ENCODE measurements at places on chromosomes 4 and X.

DNA sequence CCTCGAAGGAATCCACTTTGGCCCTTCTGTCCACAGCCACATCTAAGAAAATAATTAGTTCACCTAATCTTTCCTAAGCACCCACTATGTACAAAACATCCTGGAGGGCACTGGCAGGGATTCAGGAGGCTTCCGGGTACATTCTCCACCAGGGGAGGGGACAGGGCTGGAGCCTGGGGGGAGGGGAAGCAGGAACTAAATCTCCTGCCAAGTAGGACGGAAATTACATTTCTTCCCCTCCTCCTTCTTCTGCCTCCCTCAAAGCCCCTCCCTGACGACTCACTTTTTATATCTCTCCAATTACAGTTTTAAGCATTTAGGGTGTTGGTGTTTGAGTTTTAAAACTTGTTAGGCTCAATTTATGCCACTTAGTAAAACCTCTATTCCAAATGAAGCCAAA is 203.1 kb downstream of the BCOR start:
- no peak for DNase-seq

- DNase-seq = no peak
Measured at GRCh38 chr4:147480891-147481576, at the start of gene EDNRA. TSS of gene EDNRA (plus strand) at chr4:147481097. CDS start at chr4:147485682, 4,585 bp downstream.

DNA sequence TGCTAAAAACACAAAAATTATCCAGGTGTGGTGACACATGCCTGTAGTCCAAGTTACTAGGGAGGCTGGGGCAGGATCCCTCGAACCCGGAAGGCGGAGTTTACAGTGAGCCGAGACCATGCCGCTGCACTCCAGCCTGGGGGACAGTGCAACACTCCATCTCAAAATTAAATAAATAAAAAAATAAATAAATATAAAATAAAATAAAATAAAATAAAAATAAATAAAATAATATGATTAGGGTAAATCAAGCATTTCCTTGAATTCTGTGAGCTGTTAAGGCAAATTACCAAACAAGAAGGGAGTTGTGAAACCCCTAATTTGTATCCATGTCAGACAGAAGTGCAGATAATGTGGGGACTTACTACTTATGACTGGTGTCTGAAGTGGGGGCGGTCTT is 1928.9 kb upstream of the IGFBP7 start:
- DNase-seq = no peak

DNA sequence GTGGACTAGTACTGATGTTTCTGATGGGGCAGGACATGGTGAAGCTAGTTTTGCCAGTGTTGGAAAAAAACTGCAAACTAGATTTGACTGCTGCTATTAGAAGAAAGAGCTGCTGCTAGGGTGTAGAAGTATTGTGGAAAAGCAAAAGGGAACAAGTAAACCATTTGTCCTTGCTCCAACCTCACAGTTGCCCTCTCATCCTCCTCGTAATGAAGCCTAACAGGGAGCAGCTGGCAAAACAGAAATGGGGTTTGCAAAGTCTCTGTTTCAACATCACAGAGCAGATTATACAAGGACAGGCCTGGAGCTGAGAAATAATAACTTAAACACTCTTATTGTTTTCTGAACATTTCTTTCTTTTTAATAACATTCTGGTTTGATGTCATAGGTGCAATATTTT is 346.2 kb downstream of the MAGEB5 start:
- DNase-seq = no peak

GRCh38 chr4:175745329-175745728 is 66.7 kb downstream of the GPM6A start:
- no peak for DNase-seq

DNA sequence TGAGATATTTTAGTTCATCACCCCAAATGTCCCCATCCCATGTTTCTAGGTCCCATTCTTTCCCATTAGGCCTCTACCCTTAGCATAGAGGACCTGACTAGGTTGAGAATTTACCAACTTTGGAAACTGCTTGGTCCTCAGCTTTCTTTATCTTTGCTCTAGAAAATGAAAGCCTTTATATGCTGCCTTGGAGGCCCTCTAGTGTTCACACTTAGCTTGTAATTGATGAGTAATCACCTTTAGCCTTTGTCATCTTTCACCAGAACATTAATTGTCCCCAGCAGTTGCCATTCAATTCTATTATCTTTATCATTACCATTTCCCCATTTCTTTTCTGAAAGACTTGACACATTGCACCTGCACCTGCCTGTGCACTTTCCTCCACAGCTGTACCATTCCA is 589.2 kb upstream of the NR3C2 start:
- DNase-seq = no peak

DNA sequence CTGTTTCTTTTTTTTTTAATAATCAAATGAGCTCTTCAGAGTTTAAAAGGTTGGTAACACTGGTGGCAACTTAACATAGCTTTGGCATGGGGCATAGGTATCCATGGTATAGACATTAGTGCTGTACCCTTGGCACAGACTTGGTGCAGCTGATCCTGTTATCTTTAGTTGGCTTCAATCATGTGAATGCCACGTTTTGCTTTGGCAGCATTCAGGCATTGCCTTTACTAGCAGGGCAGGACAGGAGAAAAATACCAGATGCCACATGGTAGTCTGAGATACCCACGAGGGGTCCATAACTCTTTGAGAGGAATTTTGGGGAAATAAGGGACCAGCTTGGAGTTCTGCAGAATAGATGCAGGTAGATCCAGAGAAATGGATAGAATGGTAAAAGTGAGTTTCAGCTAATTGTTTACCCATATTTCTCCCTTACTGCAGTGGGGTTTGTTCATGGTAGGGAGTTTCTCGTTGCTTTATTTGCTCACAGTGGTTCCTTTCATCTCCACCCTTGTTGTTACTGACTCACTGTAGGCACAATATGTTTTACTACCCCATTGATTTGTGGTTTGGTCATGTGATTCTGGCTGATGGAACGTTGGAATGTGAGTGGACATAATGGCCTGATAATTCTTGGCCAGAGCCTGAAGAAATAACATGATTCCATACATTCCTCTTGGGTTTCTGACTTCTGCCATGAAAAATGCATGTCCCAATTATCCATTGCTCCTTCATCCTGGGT is 342.7 kb downstream of the GLUD2 start:
- no peak for DNase-seq

DNA sequence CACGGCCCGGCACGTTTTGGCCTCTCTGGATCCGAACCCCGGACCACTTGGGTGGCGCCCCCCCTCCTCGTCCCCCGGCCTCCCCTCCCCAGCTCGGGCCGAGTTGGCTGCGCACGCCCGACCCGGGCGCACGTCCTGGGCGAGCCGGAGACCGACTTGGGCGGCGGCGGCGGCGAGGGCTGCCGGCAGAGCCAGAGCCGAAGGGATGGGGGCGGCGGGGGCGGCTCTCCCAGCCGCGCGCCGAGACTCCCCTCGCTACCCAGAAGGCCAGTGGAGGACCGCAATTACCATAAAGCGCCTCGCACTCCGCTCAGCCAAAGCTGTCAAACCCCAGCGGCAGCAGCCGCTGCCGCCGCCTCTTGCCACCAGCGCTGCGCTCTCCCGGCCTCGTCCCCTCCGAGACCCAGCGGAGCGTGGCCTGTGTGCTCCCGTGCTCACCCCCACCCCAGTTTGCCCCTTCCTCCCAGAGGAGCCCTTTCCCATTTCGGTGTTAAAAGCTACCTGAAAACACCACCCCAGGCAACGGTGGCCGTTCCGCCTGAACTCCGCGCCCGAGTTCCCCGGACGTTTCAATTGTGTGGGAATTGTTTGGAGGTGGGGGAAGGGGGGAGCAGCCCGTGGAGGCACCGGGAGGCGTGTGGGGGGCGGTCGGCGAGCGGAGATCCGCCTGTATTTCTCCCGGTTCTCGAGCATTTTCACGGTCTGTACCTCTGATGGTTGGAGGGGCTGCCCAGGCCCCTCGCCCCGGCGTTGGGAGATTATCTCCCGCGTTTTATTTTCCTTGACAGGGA is 701 bp upstream of the BCOR start:
- peak; percentile 65 for DNase-seq

GRCh38 chr4:187883836-187884475 is 111.6 kb upstream of the ZFP42 start:
- no peak for DNase-seq

- DNase-seq = no peak
Measured at GRCh38 chr4:41665636-41666207, 82.8 kb downstream of the PHOX2B start.

GRCh38 chr4:109094056-109094455 is 208.4 kb downstream of the COL25A1 start:
- DNase-seq = no peak

- no peak for DNase-seq
Measured at GRCh38 chr4:187370918-187371317, 624.7 kb upstream of the ZFP42 start.

GRCh38 chr4:170145120-170145519 is 55.4 kb upstream of the AADAT start:
- DNase-seq = no peak

DNA sequence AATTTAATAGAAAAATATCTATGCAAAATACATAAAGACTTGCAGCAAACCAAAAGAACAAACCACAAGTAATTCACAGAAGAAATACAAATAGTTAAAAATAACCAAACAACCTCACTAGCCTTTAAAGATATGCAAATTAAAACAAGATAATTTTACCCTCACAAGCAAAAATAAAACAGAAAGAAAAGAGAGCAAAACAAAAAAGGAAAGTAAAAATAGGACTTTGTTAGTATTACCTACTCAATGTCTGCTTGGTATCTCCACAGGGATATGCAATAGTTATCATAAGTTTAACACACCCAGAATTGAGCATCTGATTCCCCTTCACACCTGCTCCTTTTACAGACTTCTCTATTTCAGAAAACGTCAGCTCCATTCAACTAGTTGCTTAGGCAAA is 737.5 kb upstream of the MAGEB2 start:
- DNase-seq = no peak

DNA sequence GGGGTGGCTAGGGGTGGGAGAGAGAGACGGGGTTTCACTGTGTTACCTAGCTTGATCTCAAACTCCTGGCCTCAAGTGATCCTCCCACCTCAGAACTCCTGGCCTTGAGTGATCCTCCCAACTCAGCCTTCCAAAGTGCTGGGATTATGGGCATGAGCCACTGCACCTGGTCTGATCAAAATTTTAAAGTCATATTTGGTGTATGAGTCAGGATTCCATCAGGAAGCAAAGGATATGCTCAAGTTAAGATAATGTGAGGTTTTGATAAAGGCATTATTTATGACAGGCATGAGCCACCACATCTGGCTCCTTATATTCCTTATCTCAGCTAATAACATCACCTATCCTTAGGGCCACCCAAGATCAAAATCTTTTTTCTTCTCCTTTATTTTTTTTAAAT is 182.0 kb downstream of the SLC4A4 start:
- no peak for DNase-seq

DNA sequence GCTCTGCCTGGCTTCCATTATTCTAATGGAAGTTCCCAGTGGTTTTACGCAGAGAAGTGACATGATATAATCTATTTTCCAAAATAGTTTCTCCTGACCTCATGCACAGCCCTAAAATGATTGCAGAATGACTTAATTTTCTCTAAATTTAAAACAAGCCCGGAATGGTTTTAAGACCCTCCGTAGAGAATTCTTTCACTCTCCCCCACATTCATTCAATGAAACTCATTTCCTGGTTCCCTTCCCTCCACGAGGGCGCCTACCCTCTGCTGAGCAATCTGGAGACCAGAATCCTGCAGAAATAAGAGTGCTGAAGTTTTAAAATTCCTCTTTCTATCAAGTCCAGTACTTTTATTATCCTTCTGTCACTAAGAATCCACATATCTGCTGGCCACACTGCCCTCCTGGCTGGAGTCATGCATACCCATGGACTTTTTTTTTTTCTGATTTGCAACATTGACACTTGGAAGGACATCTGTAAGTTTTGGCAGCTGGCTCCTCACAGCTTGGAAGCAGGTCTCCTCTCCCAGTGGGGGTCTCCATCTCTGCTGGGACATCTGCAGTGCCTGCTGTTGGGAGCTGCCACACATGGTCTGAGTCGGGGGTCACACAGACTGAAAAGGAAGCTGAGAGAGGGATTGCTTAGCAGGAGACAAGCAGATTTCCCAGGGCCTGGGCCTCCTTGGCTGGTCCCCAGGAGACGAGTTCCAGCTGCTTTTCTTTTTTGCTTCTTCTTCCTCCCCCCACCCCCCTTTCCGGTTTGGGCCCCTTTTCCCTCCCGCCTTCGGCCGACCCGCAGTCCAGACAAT is 86.1 kb downstream of the SOWAHB start:
- no peak for DNase-seq

GRCh38 chr4:155639704-155640523 is 26.7 kb upstream of the GUCY1A1 start:
- DNase-seq = peak; percentile 11

- DNase-seq = no peak
Measured at GRCh38 chrX:16750136-16750535, 30.7 kb downstream of the SYAP1 start.

- DNase-seq = no peak
Measured at GRCh38 chr4:156475322-156475721, 496.3 kb downstream of the PDGFC start.

- no peak for DNase-seq
Measured at GRCh38 chr4:159017323-159018026, 85.4 kb upstream of the RAPGEF2 start.

GRCh38 chr4:79682161-79682560 is 274.1 kb upstream of the GK2 start:
- no peak for DNase-seq

- no peak for DNase-seq
Measured at GRCh38 chr4:102586002-102586643, 85.0 kb downstream of the NFKB1 start.

DNA sequence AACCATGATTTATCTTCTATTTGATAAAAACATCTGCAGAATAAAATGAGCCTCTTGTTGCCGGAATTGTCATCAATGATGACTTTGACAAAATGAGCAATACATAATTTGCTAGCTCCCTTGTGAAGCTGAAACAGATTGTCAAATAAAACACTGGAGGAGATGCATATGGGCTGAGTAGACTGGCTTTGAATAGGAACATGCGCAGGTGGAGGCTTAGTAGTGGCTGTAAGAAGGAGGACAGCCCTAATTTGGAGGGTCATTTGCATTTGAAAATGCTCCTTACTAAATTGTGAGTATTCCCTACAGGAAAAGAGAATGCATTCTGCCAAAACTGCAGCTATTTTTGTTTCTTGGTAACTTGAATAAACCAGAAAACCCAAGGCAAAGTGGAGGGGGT is 329.1 kb downstream of the PPARGC1A start:
- no peak for DNase-seq

- DNase-seq = no peak
Measured at GRCh38 chrX:149453030-149453429, 52.1 kb downstream of the IDS start.

GRCh38 chr4:25760518-25761157 is 102.2 kb downstream of the SEL1L3 start:
- no peak for DNase-seq

DNA sequence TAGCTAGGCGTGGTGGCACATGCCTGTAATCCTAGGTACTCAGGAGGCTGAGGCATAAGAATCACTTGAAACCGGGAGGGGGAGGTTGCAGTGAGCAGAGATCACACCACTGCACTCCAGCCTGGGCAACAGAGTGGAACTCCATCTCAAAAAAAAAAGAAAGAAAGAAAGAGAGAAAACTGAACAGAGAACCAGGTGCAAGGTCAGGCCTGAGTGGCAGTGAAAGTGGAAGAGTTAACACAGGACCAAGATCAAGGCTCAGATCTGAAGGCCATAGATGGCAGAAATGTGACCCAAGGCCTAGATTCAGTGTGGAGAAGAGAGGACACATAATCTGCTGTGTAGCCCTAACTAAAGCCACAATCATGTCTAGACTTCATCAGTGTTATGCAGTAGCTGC is 4.9 kb upstream of the ZNF630 start:
- DNase-seq = no peak

- DNase-seq = no peak
Measured at GRCh38 chr4:44257461-44257860, 191.1 kb downstream of the KCTD8 start.

- DNase-seq = no peak
Measured at GRCh38 chr4:25875281-25875745, 12.5 kb upstream of the SEL1L3 start.

All from activated CD4-positive, alpha-beta T cell treated with anti-CD3 and anti-CD28 coated beads, Interleukin-2, amount 10 ng/mL, durations not matched to agents 7 days and 5 days (primary cell).